NCI-H1417 treated with DMSO at 0.1 percent for 48 hours (cell line): ENCODE measurements at places on chromosomes 16 and 17.

DNA sequence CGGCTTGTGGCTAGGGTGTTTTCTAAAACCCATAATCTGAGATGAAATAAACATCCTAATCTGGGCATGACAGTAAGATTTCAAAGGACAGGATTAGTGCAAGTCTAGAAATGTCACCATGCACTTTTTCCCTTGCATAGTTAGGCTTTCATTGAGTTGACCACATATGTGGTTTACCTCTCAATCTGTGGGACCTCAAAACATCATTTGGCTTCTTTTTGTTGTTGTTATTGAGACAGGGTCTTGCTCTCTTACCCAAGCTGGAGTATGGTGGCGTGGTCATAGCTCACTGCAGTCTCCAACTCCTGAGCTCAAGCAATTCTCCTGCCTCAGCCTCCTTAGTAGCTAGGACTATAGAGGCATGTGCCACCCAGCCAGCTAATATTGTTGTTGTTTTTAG is 197.8 kb downstream of the CEP112 start:
- DNase-seq, result no peak

GRCh38 chr17:47702391-47702995 is 8.5 kb downstream of the TBKBP1 start:
- DNase-seq, result no peak

GRCh38 chr16:70685061-70685937 is 554 bp downstream of the MTSS2 start:
- no peak for DNase-seq

- DNase-seq, result no peak
Observed at GRCh38 chr16:79188115-79188738, 412.3 kb downstream of the MAF start.

DNA sequence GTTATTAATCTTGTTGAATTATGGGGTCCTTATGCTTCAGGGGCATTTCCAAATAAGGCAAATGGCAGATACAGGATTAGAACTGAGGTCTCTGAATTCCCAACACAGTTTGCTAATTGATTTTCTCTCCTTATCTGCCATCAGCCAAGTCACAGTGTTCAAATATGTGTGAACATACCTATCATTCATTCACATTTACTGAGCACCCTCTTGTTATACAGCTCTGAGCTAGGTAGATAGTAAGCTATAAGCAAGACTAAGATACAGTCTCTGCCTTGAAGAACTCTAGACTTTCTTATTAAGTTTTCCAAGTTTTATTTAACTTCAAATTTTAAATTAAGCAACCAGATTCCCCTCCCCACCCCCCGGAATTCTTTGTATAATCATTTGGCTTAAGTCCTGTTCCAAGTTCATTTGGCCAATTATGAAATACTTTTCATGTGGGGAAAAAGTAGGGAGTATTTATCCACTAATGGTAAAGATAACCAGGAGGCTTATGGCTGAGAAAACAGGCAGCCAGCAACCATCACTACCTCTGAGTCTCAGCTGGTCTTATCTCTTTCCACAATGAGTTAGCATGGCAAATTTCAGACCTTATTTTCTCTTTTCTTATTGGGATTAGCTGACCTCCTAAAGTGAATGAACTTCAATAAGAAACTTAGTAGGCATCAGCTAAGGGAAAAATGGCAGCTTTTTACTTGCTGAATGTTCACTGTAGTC is 31.4 kb upstream of the CORO6 start:
- DNase-seq, result no peak

- no peak for DNase-seq
Observed at GRCh38 chr17:71342737-71343136, 778.1 kb upstream of the SOX9 start.

DNA sequence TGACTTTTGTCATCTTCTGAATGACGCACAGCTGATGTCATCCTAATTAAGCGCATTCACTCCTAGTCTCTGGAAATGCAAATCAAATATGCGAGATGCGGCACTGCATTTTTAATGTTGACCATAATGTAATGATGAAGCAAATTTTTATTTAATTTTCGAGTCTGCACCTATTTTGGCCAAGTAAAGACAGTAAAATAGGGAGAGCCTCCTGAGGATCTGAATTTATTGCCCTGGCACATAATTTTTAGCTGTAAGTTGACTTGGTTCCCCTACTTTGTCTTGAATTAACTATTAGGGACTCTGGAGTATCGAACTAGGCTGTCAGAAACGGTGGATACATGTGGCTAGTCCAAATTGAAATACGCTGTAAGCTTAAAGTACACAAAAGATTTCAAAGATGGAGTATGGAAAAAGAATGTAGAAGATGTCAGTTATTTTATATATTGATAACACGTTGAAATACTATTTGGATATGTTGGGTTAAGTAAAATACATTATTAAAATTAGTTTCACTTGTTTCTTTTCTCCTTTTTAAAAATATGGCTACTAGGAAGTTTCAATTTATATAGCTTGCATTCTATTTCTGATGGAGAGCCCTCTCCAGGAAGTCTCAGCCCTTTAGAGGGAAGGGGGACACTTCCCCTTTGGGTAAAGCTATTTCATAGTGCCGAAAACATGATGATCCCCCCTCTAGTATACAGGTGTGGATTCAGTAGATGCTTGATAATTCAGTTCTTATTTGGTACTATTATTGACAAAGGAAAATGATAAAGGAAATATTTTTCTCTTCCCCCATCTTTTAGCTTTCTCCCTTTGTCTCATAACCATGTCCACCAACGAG is 991 bp downstream of the KPNA2 start:
- no peak for DNase-seq
